ENCODE measurements at places on chromosomes 5 and 9. TPM values are rescaled to one million over a fixed set of nuclear protein-coding genes. Genes with fewer than 3 reads are reported as not detected.

- no peaks in the 10 kb centered on the region for H3K27me3 ChIP-seq
- H3K36me3 ChIP-seq, result peaks cover 7% of the 10 kb centered on the region
- H3K27ac ChIP-seq, result no peak overlapping the region
- DNase-seq, result no peak
- no peaks in the 10 kb centered on the region for H3K4me1 ChIP-seq
Observed at GRCh38 chr9:2297771-2298170, 282.6 kb downstream of the SMARCA2 start.

- H3K4me1 ChIP-seq, result peaks cover 3% of the 10 kb centered on the region
- DNase-seq, result no peak
- no peak overlapping the region for H3K4me3 ChIP-seq
- H3K36me3 ChIP-seq, result no peaks in the 10 kb centered on the region
- no peaks in the 10 kb centered on the region for H3K27me3 ChIP-seq
Observed at GRCh38 chr5:138668451-138669380, 84.5 kb upstream of the CTNNA1 start.

GRCh38 chr5:147170603-147171002, 64.2 kb upstream of the STK32A start:
- H3K4me1 ChIP-seq, result peaks cover 2% of the 10 kb centered on the region
- H3K27ac ChIP-seq, result no peak overlapping the region
- peaks cover 1% of the 10 kb centered on the region for H3K36me3 ChIP-seq
- no peaks in the 10 kb centered on the region for H3K27me3 ChIP-seq

DNA sequence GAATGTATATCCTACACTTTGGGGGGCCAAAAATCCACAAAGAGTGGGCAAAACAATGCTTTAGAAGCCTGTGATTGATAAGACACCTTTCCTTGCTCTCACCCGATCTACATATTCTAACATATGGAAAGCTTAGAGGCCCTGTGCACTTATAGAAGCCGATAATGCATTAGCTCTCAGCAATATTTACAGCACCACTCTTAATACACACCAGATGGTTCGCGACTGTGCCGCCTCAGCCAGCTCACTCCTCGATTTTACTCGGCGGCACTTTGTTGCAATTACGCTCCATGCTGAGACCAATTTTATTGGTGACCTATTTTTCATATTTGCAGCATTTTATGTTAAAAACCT, 18.8 kb downstream of the NR2F1 start:
- H3K4me1 ChIP-seq, result no peaks in the 10 kb centered on the region
- peak overlapping the region; percentile 64 for H3K4me3 ChIP-seq
- no peak for DNase-seq
- H3K36me3 ChIP-seq, result no peaks in the 10 kb centered on the region
- H3K27ac ChIP-seq, result no peak overlapping the region
- H3K27me3 ChIP-seq, result peaks cover 94% of the 10 kb centered on the region

NPR2 gene
- total RNA-seq, result 12.5 TPM

IL5 gene
- total RNA-seq, result not detected

SYK gene
- 7.9 TPM for total RNA-seq

GRCh38 chr5:102670224-102670836, 84.8 kb upstream of the PAM start:
- H3K27ac ChIP-seq, result no peak overlapping the region
- H3K4me1 ChIP-seq, result peaks cover 7% of the 10 kb centered on the region
- H3K36me3 ChIP-seq, result peaks cover 2% of the 10 kb centered on the region
- peak; percentile 54 for DNase-seq
- peak overlapping the region; percentile 75 for H3K4me3 ChIP-seq
- no peaks in the 10 kb centered on the region for H3K27me3 ChIP-seq

DNA sequence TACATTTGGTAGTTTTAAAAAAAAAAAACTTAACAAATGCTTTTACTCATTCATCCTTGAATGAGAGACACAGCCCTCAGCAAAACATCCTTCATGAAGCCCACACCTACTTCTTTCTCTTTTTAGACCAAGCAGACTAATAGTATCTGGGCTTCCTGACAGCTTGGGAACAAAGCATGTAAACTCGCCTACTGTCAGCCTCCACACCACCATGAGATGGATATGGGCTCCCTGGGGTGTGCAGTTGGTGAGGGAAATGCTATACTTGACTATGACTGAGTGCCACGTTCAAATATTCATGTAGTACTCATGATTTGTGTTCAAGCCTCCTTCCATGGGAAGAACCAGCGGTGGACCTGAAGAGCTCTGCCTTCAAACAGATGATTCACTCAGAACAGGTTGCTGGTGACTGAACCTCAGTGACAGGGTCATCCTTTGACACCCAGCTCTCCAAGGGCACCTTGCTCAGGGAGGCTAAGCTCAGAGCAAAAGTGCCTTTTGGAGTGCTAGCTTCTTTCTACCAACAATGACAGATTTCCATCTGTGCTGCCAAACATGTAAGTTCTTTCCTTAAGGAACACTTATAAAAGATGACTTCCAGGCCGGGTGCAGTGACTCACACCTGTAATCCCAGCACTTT, 36.8 kb downstream of the SLC22A5 start:
- no peak overlapping the region for H3K27ac ChIP-seq
- H3K27me3 ChIP-seq, result no peaks in the 10 kb centered on the region
- H3K4me1 ChIP-seq, result no peaks in the 10 kb centered on the region
- no peak for DNase-seq
- no peaks in the 10 kb centered on the region for H3K36me3 ChIP-seq

DNA sequence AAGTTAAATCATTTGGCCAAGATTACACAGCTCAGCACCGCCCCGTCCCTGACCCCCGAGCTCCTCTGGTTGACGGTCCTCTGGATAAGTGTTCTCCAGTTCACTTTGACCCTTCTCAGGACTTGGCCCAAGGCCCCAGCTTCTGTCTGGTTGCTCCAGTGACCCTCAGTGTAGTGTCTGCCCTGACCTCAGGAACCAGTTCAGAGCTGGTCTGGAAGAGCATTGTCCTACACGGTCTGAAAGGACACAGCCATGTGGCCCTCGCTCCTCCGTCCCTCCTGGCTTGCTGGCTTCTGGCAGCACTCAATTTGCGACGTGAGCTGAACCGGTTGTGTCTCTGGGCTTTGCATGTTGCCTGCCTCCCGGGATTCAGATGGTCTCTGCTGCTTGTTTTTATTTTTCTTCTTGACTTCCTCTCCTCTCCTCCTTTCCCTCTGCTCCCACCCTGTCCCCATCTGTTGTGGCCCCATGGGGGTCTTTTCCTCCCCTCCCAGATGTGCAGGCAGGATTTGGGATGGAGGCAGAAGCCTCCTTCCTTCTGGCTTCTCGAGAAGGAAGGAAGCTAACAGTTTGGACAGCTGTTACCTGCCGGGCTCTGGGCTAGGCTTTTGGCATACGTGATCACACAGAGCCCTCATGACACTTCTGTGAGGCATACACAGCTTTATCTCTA, 72.0 kb downstream of the PPARGC1B start:
- H3K36me3 ChIP-seq, result no peaks in the 10 kb centered on the region
- H3K27me3 ChIP-seq, result no peaks in the 10 kb centered on the region
- no peak overlapping the region for H3K27ac ChIP-seq

GRCh38 chr9:3323714-3324113, 202.1 kb downstream of the RFX3 start:
- H3K27me3 ChIP-seq, result no peaks in the 10 kb centered on the region
- no peaks in the 10 kb centered on the region for H3K4me1 ChIP-seq
- H3K36me3 ChIP-seq, result no peaks in the 10 kb centered on the region
- DNase-seq, result no peak

- peaks cover 17% of the 10 kb centered on the region for H3K36me3 ChIP-seq
- no peak for DNase-seq
- H3K4me1 ChIP-seq, result no peaks in the 10 kb centered on the region
- no peak overlapping the region for H3K27ac ChIP-seq
- H3K4me3 ChIP-seq, result peak overlapping the region; percentile 80
Observed at GRCh38 chr9:129640871-129641749, 841 bp downstream of the ASB6 start.

CCDC152 gene
- 0.13 TPM for total RNA-seq

DNA sequence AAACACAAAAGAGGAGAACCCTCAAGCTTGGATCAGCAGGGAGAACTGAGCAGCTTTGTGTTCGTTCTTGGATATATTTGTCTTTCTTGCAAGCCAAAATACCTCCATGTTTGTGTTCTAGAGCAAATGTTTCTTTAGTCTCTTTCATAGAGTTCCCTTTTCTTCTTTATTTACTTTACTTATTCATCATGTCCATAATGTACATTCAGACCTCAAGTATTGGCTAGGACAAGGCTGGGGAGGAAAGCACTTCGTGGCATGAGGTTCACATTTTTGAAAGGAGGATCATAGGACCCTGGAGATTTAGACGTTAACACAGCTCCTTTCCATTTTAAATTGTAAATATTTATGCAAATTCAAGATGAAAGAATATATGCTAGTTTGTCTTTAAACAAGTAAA, 590.2 kb upstream of the MEF2C start:
- H3K27me3 ChIP-seq, result no peaks in the 10 kb centered on the region
- H3K36me3 ChIP-seq, result no peaks in the 10 kb centered on the region
- no peak overlapping the region for H3K4me3 ChIP-seq
- no peak for DNase-seq
- no peak overlapping the region for H3K27ac ChIP-seq
- H3K4me1 ChIP-seq, result no peaks in the 10 kb centered on the region

DNA sequence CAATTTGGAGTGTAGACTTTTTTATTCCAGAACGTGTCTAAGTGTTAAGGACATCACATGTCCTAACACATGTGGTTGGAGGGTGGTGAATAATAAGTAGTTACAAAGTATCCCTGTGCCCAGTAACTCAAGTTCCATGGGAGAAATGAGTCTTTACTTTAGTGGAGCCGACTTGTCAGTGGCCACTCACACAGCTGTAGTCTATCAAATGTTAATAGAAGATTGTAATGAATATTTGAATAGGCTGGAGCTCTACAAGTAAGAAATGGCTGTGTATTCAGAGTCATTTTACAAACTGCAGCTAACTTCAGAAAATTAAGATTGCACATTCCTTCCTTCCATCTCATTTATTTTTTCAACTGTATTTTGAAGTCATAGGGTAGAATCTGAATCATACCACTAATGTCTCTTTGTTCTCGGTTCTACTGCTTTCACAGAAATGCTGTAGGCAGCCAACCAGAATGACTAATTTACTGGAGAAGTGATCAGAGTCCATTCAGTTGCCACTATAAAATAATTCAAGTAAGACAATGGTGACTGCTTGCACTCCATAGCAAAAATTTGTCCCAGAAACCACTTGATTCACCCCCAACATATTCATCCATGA, 394.8 kb downstream of the NR2F1-AS1 start:
- H3K4me3 ChIP-seq, result no peak overlapping the region
- no peaks in the 10 kb centered on the region for H3K27me3 ChIP-seq
- DNase-seq, result no peak
- no peak overlapping the region for H3K27ac ChIP-seq
- H3K36me3 ChIP-seq, result no peaks in the 10 kb centered on the region

CEL gene
- 4.0 TPM for total RNA-seq

RHOBTB3 gene
- total RNA-seq, result 6.6 TPM

DNA sequence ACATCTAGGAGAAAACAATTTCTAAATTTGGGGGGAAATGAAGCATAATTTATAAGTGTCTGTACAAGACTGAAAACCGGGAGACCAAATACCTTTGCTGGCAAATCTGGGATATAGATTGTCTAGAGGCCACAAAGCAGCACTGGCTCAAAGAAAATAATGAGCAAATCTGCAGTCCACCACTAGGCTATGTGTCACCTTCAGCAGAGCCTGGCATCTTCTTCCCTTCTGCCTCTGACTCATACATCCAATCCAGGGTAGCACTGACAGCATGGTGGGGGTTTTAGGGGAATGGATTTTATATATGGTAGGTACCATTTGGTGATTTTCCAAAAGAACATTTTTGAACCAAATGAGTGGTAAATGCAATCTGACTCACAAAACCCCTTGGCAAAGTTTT, 12.8 kb downstream of the FAM81B start:
- no peak overlapping the region for H3K4me3 ChIP-seq
- H3K4me1 ChIP-seq, result no peaks in the 10 kb centered on the region
- no peak for DNase-seq
- no peaks in the 10 kb centered on the region for H3K36me3 ChIP-seq

PDE6A gene
- total RNA-seq, result not detected

GRCh38 chr5:105167092-105167491, 1604.5 kb upstream of the NUDT12 start:
- DNase-seq, result no peak
- H3K36me3 ChIP-seq, result peaks cover 17% of the 10 kb centered on the region
- H3K4me3 ChIP-seq, result no peak overlapping the region
- no peak overlapping the region for H3K27ac ChIP-seq
- no peaks in the 10 kb centered on the region for H3K4me1 ChIP-seq

DNA sequence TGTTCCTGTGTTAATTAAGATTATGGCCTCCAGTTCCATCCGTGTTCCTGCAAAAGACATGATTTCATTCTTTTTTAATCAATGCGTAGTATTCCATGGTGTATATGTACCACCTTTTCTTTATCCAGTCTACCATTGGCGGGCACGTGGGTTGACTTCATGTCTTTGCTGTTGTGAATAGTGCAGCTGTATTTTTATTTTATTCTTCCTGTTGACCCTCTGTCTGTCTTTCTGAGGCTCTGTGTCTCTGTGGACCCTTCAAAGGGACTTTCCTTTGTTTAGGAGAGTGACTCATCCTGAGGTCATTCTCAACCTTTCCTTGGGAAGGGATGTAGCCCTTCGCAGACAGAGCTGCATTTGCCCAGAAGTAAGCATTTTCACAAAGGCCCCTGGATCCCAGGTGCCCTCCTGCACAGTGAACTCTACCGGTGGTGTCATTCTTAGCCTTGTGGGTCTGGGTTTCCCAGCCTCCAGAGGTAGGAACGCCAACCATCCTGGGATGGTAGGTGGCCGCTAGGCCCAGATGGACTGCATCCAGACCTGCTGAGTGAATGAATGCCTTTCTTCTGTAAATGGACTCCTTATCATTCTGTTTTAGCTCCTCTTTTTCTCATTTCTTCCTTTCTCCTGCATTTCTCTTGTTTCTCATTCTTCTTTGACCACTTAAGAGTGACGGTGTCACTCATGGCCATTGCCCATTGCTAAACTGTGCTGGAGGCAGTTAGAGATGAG, 22.4 kb downstream of the TRIO start:
- H3K4me1 ChIP-seq, result peaks cover 8% of the 10 kb centered on the region
- peaks cover 7% of the 10 kb centered on the region for H3K36me3 ChIP-seq
- no peak overlapping the region for H3K27ac ChIP-seq

PCDHB5 gene
- 2.9 TPM for total RNA-seq

- no peaks in the 10 kb centered on the region for H3K36me3 ChIP-seq
- no peaks in the 10 kb centered on the region for H3K4me1 ChIP-seq
- DNase-seq, result no peak
- H3K4me3 ChIP-seq, result no peak overlapping the region
Observed at GRCh38 chr9:37327553-37327952, 94.9 kb upstream of the GRHPR start.

DNA sequence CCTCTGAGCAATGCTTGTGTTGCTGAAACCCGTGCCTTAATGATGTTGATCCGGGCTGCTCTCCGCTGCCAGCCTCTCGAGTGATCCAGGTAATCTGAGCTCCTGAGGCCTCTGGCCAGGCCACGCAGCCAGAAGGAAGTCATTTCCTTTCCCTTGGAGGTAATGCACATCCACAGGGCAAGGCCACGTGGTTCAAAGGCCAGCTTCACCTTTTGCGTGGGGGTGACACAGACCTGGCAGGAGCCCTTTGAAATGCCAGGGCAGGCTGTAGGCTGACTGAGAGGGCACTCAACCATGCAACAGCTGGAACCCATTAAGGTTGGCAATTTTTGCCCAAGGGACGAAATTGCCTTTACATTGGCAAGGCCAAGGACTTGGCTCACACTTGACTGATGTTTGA, 80.4 kb downstream of the LIX1 start:
- no peak overlapping the region for H3K27ac ChIP-seq
- no peaks in the 10 kb centered on the region for H3K27me3 ChIP-seq
- DNase-seq, result peak; percentile 42
- no peak overlapping the region for H3K4me3 ChIP-seq

ACOT12 gene
- not detected for total RNA-seq
